ENCODE measurements at places on chromosomes 5 and 9. TPM values are rescaled to one million over a fixed set of nuclear protein-coding genes. Genes with fewer than 3 reads are reported as not detected.

DNA sequence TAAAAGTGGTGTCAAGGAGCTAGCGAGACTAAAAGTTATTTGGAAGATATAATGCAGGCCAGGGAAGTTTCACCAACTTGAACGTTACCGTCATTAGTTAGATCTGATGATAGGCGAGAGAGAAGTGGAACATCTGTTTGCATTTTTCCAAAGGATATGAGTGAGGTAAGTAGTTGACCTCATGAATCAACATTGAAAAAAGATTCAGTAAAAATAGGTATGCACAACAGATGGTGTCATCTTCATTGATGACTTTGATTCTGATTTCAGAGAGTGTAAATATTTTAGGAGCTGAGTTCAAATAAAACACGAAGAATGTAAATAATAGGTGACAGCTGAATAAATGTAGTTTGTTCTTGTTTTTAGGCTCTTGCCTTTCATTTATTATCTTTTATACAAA is 998.9 kb upstream of the CDH6 start:
- DNase-seq: no peak

DNA sequence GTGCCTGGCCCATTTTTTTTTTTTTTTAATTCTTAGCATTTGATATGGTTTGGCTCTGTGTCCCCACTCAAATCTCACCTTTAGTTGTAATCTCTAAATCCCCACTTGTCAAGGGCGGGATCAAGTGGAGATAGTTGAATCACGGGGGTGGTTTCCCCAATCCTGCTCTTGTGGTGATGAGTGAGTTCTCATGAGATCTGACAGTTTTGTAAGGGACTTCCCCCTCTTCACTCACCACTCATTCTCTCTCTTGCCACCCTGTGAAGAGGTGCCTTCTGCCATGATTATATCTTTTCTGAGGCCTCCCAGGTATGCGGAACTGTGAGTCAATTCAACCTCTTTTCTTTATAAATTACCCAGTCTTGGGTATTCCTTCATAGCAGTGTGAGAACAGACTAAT is 27.2 kb downstream of the NDUFAF2 start:
- no peak for DNase-seq

DNA sequence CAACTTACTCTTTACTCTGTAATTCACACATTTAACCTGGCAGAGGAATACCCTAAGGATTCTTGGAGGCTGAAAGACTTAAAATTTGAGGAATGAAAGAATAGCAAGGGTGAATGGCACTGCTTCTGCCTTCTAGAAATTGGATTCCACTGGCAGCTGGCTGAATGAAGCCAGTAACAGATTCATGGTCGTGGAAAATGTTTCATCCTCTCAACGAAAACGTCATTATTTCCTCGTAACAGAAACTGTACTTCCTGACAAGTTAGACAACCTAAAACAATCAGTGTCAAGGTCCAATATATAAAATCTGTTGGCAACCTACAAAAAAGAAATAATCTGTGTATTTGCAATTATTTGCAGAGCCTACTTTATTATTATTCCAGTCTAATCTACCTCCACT is 39.7 kb downstream of the BNC2 start:
- no peak for DNase-seq

DNA sequence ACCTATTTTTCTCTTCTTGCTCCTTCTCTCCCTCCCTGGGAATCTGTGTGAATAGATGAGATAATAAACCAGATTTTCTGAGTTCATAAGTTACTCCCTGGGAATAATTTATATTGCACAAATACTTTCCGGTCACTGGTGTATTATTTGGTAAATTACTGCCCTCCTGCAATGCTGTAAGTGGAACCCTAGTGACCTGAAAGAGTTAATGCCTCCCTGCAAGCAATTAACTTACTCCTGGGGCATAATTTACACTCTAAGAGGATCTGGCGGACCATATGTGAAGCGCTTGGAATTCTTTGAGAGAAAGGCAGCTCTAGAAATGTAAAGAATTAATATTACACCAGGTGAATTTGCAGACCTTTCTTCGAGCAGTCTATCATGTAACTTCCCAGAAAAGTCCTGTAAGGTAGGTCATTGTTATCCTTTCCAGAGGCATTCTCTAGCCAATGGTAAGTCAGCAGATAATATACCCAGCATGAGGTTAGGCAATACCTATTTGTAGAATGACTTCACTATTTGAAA is 7.0 kb upstream of the GDNF start:
- no peak for DNase-seq

GRCh38 chr9:137892424-137893191 is 15.0 kb downstream of the CACNA1B start:
- no peak for DNase-seq

DNA sequence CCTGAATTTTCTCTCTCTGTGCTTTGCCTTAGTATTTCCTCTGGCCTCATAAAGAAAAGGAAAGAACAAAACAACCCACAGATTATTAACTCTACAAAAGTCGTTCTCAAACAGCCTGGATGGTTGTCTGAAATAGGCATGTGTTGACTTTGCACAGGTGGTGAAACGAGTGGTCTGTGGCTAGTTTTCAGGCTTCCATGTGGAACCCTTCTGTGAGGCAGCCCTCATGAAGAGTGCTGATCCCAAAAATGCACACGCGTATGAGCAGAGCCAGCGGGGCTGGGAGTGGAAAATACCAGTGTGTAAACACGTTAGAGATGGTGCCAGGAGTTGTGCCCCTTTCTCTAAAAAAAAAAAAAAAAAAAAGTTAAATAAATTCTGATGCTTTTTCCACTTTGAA is 4.9 kb upstream of the PSAT1 start:
- DNase-seq: no peak

GRCh38 chr5:160919626-160920025 is 67.6 kb upstream of the ATP10B start:
- DNase-seq: no peak

- no peak for DNase-seq
Measured at GRCh38 chr9:8515748-8516147, 716.2 kb upstream of the DMAC1 start.

GRCh38 chr5:96714450-96714849 is 52.3 kb downstream of the CAST start:
- DNase-seq: no peak

DNA sequence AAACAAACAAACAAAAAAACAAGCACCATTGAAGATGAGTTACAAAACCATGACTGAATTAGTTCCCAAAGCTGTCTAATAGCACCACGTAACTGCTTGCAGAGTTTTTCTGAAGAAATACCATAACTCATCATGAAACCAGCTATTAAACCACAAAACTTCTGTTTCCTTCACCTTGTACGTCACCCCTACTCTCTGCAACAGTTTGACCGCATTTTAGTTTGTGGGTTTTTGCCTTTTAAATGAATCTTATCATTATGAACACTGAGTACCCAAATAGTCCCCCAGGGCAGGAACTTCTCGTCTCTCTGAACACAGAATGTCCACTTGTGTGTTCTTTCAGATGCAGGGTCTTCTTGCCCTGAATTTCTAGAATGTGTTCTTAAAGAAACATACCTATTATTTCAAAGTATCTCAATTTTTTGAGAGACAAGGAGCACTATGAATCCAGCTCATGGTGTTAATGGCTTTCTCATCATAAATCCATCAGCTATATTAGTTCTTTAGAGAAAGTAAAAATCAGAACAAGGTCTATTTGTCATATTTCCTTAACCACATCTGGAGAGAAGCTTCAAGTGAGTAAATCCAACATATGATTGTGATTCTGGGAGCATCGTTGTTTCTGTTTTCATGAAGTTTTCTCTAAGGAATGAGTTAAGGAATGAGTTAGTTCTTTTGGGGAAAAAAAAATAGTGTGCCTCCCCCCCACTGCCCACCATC is 210.6 kb downstream of the AUH start:
- no peak for DNase-seq

DNA sequence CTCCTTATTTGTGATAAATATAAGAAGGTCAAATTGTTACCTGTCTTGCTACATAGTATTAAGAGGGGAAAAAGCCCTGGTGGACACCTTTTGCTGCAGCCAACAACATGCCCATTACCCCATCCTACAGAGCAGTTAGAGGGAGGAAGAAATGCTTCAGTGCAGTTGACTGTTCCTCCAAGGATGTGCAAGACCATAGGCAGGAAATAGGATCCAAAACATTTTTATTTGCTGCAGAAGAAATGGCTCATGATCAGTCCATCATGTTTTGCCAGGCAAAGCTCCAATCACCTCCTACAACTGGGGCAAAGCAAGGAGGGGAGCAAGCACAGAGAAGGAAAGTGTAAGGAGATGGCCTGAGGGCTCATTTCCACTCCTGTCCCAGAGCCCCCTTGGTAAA is 399.1 kb upstream of the PIK3R1 start:
- DNase-seq: no peak

- DNase-seq: no peak
Measured at GRCh38 chr9:36504156-36504555, 68.5 kb upstream of the MELK start.

Gene SPATA31D4
- total RNA-seq: not detected

Gene GPR21
- 1.6 TPM for total RNA-seq

Gene PCDHGA7
- total RNA-seq: 1.3 TPM

Gene SPINK1
- total RNA-seq: not detected

All from activated B cell treated with CpG ODN at 0.5 μM for 24 hours (primary cell).